Skin of body (tissue), 3 donors: ENCODE measurements at places on chromosomes 16 and 17. TPM values are rescaled to one million over a fixed set of nuclear protein-coding genes. Genes with fewer than 3 reads are reported as not detected.

The AKAP1 gene
- 28.7 TPM for total RNA-seq

The PYDC1 gene
- 2.8 TPM for total RNA-seq

- no peak for DNase-seq
These were observed 14.6 kb downstream of the CNGB1 start for GRCh38 chr16:57956270-57956808.

- DNase-seq = no peak
These were observed 104.0 kb upstream of the CCL2 start for GRCh38 chr17:34151102-34151501.

DNA sequence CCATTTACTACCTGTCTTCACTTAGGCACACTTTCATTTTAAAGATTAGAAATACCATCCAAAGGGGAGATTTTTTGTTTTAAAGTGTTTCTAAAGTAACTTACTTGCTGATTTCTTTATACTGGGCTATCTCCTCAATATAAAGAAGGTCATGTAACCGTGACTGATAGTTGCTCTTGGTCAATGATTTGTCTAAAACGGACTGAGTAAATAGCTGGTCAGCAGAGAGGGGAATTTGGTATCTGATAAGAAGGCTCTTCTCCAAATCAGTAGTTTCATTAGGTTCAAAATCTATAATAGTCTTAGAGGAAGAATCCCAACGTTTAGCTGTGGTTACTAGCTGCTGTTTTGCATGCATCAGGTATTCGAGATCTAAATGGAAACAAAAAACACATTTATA, 66.4 kb downstream of the HELZ start:
- DNase-seq = no peak

The CDH13 gene
- total RNA-seq = 28.9 TPM

- no peak for DNase-seq
These were observed 73.8 kb downstream of the SDR42E1 start for GRCh38 chr16:81937305-81938038.

DNA sequence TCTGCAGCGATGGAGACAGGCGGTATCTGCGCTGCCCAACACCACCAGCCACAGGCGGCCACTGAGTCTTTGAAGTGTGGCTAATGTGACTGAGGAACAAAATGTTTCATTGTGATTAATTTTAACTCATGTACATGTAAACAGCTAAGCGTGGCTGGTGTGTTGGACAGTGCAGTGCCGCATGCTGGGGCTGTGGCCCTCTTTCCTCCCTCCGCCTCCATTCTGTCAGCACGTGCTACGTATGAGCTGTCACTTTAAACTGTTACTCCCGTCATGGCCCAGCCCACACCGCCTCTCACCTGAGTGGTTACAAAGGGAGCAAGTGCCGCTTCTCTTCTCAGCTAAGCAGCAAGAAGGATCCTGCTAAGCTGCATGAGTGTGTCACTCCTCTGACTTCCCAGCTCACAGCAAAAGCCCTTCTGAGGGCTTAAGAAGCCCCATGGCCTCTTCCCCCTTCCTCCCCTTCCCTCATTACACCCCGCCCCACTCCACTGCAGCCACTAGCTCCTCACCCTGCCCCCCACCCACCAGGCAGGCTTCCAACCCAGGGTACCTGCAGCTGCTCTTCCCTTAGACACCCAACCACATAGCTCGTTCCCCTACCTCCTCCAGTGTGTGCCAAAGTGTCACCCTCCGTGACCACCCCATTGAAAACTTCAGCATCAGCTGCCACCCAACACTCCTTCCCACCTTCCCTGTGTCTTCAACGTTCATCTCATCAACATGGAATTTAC, 15.0 kb downstream of the HASPIN start:
- DNase-seq = no peak

DNA sequence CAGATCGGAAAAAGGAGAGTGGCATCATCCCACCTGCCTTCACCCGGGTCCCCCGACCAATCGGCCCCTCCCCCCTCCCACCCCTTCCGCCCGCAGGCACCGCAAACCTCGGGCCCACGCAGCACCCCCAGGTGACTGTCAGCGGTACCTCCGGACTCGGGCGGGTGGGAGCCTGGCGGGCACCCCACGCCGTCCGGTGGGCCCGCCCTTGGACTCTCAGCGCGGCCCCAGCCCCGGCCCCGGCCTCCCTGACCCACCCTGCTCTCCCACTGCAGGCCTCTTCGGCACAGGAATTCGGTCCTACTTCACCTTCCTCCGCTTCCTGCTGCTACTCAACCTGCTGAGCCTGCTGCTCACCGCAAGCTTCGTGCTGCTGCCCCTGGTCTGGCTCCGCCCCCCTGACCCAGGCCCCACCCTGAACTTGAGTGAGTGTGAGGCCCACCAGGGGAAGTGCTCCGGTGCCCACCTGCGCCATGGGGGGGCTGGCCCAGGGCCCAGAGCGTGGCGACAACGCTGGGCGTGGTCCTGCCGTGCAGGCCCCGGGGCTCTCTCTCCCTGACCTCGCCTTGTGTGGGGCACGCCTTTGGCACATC, 1.6 kb downstream of the TMC8 start:
- DNase-seq = no peak

DNA sequence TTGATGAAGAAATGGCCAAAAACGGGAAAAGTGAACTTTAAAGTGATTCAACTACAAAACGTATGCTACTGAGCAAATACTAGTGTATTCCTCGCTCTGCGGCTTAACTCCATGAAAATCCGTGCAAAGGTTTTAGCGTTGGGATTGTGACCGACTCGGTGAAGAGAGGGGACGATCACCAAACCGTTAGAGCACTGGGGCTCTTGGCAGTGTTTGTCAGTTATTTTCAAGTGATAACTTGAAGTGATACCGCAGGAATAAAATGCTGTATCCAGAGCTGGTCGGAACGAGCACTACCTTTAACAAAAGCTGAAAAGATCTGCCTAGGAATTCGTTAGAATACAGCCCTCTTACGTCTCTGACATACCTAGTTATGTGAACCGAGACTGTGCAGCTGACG, 773 bp upstream of the PPM1D start:
- no peak for DNase-seq

DNA sequence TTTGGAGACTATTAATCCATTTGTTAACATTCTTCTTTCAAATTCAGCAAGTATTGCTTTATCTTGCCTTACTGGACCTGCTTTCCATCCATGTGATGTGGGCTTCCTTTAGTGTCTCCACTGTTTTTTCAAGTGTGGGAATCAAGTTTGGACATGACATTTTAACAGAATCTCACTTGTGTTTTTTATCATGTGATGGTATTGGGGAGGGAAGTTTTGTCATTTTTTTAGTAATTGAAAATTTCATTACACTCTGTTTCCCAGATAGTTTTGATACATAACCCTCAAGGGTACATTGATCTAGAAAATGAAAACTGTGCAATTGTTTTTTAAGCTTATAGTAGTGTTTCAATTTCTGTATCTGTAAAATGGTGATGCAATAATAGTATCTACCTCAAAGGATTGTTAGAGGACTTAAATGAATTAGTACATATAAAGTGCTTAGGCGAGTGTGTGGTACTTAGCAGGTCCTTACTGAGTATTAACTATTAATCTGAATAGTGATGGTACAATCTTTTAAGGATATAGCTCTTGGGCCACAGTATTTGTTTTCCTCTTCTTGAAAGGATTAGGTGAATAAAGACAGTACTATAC, 27.3 kb downstream of the AATF start:
- no peak for DNase-seq

DNA sequence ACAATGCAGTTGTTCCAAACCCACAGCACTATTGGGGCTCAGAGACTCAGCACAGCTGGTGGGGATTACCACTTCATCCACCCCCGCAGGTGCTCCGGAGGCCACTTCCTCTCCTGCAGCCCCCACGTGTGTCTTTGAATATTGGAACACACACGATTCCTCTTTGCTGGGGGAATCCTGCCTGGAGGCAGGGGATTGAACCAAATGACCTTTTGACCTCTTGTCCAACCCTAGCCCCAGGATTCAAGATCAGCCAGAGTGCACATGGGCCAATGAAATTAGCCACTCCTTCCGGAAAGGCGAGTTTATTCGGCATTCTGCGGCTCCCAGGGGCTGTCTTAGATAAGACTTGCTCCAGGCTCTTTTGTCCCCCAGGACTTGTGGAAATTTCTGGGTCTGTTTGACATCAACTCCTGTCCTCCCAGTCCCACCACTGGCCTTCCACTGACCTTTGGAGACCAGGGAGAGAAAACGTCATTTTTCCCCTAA, 350.2 kb downstream of the FOXL1 start:
- DNase-seq = no peak

GRCh38 chr17:944266-944826, 35.2 kb downstream of the NXN start:
- DNase-seq = no peak

DNA sequence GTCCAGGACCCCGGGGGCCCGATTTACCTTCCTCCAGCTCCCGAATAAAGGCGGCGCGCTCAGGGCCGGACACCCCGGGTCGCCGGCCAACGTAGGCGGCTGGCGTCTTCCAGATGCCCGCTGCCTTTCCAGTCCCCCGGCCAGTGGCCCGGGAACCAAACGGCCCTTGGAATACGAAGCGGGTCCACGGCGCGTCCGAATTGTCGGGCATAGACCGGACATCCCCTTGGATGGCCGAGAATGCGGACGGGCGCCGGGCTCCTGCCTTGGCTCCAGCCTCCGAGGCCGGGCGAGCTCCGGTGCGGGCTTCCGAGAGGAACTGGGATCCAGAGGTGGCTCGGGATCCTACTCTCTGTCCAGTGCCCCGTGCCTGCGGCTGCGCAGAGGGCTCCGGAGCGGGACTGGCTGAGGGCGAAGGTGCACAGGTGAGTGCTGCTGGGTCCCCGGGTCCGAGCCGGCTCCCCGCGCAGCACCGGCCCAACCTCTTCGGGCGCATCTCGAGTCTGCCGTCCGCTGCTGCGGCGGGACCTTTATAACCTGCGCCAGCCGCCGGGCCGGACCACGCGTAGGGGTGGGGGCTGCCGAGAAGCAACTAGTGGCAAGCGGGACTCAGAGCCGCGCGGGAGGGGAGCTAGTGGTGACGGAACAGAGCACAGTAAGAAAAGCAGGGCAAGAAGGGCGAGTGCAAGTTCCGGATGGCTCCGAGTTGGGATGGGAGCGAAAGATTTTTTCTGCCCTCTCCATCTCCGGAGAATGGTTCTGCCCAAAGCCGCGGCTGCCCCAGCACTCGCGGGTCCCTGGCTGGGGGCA, at the start of gene HAP1:
TSS of gene HAP1 (minus strand) at position 505 of the 810 bp plus-strand sequence. CDS start at position 496, 9 bp downstream.
- no peak for DNase-seq

GRCh38 chr16:51166091-51166490, 15.0 kb upstream of the SALL1 start:
- DNase-seq = no peak

GRCh38 chr17:50550661-50551432, 3.9 kb downstream of the SPATA20 start:
- peak; percentile 52 for DNase-seq

- DNase-seq = no peak
These were observed 38.2 kb upstream of the ALDH3A2 start for GRCh38 chr17:19610311-19610710.

GRCh38 chr16:11493531-11493929, 93.2 kb downstream of the LITAF start:
- no peak for DNase-seq

DNA sequence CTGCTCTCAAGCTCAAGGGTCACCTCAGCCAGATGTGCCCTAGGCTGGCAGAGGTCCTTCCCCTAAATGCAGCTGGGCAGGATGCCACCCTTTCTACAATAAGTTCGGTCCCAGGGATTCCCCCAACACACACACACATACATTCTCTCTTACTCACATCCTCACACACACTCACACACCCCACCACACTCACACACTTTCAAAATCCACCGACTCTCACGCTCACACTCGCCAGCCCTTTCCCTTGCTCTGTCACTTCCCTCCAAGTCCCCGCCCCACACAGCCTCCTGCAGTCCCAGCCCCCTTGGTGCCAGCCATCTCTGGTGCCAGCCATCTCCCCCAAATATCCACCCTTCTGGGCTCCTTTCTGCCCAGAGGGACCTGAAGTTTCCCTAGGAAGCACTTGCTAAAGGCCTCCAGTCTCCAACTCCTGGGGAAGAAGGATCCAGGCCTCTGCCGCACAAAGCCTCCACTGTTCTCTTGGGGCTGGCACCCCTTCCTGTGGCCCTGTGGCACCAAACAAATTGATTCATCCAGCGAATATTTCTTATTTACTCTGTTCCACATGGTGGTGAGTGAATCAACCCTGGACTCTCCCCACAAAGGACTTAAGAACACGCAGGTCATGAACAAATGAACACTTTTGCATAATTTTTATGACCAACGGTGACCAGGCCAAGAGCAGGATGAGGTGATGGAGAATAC, 3.8 kb upstream of the USP36 start:
- no peak for DNase-seq

DNA sequence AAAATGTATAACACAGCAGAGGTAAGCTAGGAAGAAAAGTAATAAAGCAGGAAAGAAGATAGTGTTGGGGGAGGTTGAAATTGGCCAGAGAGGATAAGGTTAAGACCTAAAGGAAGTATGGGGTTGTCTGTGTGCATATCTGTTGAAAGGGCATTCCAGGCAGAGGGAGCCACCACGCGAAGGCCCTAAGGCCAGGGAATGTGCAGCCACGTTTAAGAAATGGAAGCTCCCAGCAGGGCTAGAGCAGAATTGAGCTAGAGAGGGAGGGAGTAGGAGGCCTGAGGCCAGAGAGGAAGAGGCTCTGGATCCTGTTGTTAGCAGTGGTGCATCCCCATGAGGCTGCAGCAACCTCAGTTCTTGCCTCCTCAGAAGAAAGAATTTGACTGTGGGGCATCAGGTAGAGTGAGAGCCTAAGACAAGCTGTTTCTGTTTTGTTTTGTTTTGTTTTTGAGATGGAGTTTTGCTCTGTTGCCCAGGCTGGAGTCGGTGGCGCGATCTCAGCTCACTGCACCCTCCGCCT, 59.0 kb upstream of the CACNG5 start:
- no peak for DNase-seq

DNA sequence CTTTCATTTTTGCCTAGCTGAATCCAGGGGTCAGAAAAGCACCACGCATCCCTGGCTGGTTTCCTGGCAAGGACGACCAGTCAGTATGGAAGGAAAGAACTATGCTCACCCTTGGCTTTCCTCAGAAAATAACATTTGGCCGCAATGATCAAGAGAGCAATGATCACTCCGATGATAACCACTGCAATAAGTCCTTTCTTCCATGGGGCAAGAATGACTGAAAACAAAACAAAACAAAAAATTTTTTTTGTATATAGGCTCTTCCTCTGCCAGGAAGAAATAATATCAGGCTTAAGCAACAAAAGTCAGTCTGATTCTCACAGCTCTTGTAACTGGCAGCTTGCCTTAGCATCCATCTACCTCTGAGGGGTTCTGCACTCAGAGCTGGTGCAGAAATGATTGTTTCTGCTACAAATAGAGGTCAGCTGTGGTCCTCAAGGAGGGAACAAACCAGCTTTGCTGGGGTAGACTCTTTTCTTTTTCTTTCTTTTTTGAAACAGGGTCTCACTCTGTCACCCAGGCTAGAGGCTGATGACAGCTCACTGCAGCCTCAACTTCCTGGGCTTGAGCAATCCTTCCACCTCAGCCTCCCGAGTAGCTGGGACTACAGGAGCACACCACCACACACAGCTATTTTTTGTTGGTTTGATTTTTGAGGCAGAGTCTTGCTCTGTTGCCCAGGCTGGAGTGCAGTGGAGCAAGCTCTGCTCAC, 35.7 kb downstream of the PECAM1 start:
- DNase-seq = peak; percentile 74

The DHRS7C gene
- total RNA-seq = 15.9 TPM
